ENCODE measurements at places on chromosomes 6 and 20. TPM values are rescaled to one million over a fixed set of nuclear protein-coding genes. Genes with fewer than 3 reads are reported as not detected.
A peak's percentile ranks its signal among the peaks of the same experiment; 100 is the strongest.

The CD93 gene
- total RNA-seq: 57.0 TPM

- H3K4me1 ChIP-seq: peaks cover 73% of the 10 kb centered on the region
- peak overlapping the region; percentile 90 for H3K4me3 ChIP-seq
- H3K36me3 ChIP-seq: peaks cover 42% of the 10 kb centered on the region
- no peaks in the 10 kb centered on the region for H3K27me3 ChIP-seq
- H3K27ac ChIP-seq: peak overlapping the region; percentile 98
- DNase-seq: no peak
These were observed 5.7 kb downstream of the BCL2L1 start for GRCh38 chr20:31716818-31717477.

GRCh38 chr6:142926494-142927270 is 18.3 kb downstream of the HIVEP2 start:
- peak overlapping the region; percentile 98 for H3K27ac ChIP-seq
- no peaks in the 10 kb centered on the region for H3K27me3 ChIP-seq
- H3K4me1 ChIP-seq: peaks cover 35% of the 10 kb centered on the region
- DNase-seq: peak; percentile 80
- peak overlapping the region; percentile 78 for H3K4me3 ChIP-seq
- H3K36me3 ChIP-seq: no peaks in the 10 kb centered on the region

DNA sequence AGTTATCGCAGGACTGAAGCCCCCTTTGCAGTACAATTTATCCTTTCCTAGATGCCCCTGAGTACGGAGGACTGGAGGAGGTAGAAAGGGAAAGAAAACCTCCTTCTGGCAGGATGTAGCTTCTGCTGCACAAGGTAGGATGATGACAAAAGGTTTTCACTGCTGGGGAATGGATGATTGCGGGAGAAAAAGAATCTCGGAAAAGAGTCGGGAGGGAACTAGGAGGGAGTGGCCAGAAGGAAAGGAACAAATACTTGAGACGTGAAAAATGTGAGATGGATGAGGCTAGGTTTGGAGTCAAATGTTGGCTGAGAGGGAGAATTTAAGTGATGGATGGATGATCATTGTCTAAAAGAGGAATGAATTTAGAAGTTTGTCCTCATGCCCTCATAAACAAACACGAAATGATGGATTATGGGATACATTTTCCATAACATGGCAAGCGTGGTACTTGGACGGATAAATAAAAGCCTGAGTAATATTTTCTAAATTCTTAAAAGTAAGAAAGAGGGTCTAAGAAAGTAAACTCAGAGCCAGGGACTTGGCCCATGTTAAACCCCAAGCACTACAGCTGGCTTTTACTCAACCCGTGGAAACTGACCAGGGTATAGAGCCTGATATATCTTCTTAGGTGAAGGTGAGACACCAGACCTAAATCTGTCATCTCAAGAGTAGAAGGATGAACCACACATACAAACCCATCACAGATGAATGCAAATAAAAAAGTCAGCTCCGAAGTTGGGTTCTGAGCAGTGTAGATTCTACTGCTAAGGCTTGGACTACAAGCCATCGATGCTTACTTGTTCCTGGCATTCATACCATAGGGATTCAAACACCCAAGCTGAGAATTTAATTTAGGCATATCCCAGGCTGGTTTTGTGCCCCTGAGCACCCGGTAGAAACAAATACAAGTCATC is 72.4 kb downstream of the HFE start:
- H3K4me3 ChIP-seq: peak overlapping the region; percentile 65
- no peaks in the 10 kb centered on the region for H3K4me1 ChIP-seq
- no peaks in the 10 kb centered on the region for H3K27me3 ChIP-seq
- H3K36me3 ChIP-seq: no peaks in the 10 kb centered on the region

DNA sequence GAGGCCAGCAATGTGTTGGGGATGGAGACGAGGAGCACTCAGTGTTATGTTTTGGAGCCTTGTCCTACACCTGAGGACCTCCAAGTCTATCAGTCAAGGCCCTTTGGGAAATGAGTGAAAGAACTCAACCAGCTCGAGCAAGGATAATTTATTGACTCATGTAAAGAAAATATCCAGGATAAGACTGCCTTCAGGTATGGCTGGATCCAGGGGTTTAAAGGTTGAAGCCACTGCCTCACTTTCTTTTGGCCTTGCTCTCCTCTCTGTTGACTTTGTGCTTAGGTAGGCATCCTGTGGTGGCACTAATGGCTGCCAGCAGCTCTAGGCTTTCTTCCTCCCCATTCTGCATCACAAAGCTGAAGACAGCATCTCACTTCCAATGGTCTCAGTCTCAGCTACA is 66.3 kb upstream of the ZNFX1 start:
- DNase-seq: no peak
- peaks cover 16% of the 10 kb centered on the region for H3K4me1 ChIP-seq
- H3K27me3 ChIP-seq: no peaks in the 10 kb centered on the region
- H3K4me3 ChIP-seq: no peak overlapping the region
- H3K27ac ChIP-seq: no peak overlapping the region

GRCh38 chr20:20780127-20780824 is 67.8 kb upstream of the RALGAPA2 start:
- H3K27me3 ChIP-seq: no peaks in the 10 kb centered on the region
- no peaks in the 10 kb centered on the region for H3K36me3 ChIP-seq
- peak; percentile 85 for DNase-seq
- H3K4me3 ChIP-seq: no peak overlapping the region
- H3K4me1 ChIP-seq: no peaks in the 10 kb centered on the region
- no peak overlapping the region for H3K27ac ChIP-seq

GRCh38 chr20:51930775-51931174 is 128.5 kb upstream of the SALL4 start:
- no peak overlapping the region for H3K27ac ChIP-seq
- no peaks in the 10 kb centered on the region for H3K36me3 ChIP-seq
- no peak for DNase-seq
- no peak overlapping the region for H3K4me3 ChIP-seq

- no peak for DNase-seq
- H3K27me3 ChIP-seq: peaks cover 5% of the 10 kb centered on the region
- no peaks in the 10 kb centered on the region for H3K4me1 ChIP-seq
- H3K4me3 ChIP-seq: no peak overlapping the region
- H3K27ac ChIP-seq: no peak overlapping the region
These were observed 452 bp upstream of the TREM2 start for GRCh38 chr6:41163419-41163717.

The BEND6 gene
- total RNA-seq: 2.3 TPM

The HSD17B8 gene
- total RNA-seq: 23.1 TPM

- H3K36me3 ChIP-seq: no peaks in the 10 kb centered on the region
- H3K27me3 ChIP-seq: no peaks in the 10 kb centered on the region
- no peak for DNase-seq
- H3K4me3 ChIP-seq: no peak overlapping the region
- no peak overlapping the region for H3K27ac ChIP-seq
- no peaks in the 10 kb centered on the region for H3K4me1 ChIP-seq
These were observed 6.8 kb downstream of the SLC22A3 start for GRCh38 chr6:160355001-160355400.

GRCh38 chr20:39778431-39778830 is 816.3 kb downstream of the DHX35 start:
- peaks cover 15% of the 10 kb centered on the region for H3K4me1 ChIP-seq
- no peaks in the 10 kb centered on the region for H3K27me3 ChIP-seq
- no peaks in the 10 kb centered on the region for H3K36me3 ChIP-seq

GRCh38 chr6:455006-455585 is 63.5 kb downstream of the IRF4 start:
- no peaks in the 10 kb centered on the region for H3K4me1 ChIP-seq
- H3K27me3 ChIP-seq: no peaks in the 10 kb centered on the region
- H3K27ac ChIP-seq: no peak overlapping the region
- DNase-seq: no peak
- no peaks in the 10 kb centered on the region for H3K36me3 ChIP-seq

The CNR1 gene
- total RNA-seq: 35.7 TPM

DNA sequence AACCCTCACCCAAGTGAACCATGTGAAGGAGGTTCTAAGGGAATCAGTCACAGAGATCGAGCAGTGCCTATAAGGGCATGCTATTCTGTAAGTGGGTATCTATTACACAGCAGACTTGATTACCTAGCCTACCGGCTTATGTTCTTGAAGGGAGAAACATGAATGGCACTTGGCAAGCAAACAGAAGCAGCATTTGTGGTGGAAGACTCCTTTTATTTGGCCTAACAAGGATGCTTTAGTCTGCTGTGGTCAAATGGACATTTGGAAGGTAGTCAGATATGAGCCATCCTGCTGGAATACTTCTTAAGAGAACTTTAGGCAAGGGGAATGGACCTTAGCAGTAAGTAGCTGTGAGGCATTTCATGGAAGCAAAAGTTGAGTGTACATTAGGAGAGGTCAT is 126.3 kb downstream of the COL12A1 start:
- no peak for DNase-seq
- no peak overlapping the region for H3K27ac ChIP-seq
- H3K36me3 ChIP-seq: peaks cover 4% of the 10 kb centered on the region
- H3K4me1 ChIP-seq: peaks cover 9% of the 10 kb centered on the region
- no peak overlapping the region for H3K4me3 ChIP-seq

DNA sequence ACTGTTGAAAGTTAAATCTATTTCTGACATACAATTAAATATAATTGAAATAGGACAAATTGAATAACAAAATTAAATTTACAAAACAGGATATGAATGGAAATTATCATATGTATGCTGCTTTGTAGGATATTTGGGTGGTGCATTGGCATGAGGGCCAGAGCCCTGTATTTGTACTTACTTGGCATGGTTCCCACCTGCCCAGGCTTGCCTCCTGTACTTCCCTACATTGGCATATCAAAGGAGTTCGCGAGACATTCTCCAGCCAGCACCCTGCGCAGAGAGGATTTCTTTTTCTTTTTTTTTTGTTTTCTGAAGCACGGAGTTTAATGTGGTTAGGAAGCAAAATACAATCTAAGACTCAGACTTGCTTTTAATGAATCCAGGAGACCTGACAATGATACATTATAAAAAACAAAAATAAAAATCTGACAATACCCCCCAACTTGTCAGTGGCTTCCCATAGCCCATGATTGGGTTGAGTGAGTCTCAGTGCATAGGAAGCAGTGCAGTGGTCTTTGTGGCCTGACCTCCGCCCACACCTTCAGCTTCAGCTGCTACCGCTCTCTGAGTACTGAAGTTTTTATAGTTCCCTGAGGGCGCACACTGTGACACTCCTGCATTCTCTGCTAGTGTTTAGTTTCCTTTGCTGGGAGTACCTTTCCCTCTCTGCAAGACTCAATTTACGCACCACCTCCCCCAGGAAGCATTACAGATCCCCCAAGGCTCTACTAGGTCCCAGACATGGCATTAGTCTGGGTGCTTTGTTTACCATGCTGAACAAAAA is 440.8 kb downstream of the UTRN start:
- H3K4me3 ChIP-seq: no peak overlapping the region
- H3K36me3 ChIP-seq: peaks cover 12% of the 10 kb centered on the region
- no peaks in the 10 kb centered on the region for H3K27me3 ChIP-seq
- H3K27ac ChIP-seq: no peak overlapping the region
- no peaks in the 10 kb centered on the region for H3K4me1 ChIP-seq
- no peak for DNase-seq

The AKAP7 gene
- total RNA-seq: 10.1 TPM

GRCh38 chr20:56299362-56299761 is 50.8 kb downstream of the MC3R start:
- no peaks in the 10 kb centered on the region for H3K27me3 ChIP-seq
- H3K4me3 ChIP-seq: no peak overlapping the region
- no peaks in the 10 kb centered on the region for H3K4me1 ChIP-seq
- no peaks in the 10 kb centered on the region for H3K36me3 ChIP-seq
- H3K27ac ChIP-seq: no peak overlapping the region

GRCh38 chr6:143976806-143977349 is 31.2 kb downstream of the PLAGL1 start:
- H3K36me3 ChIP-seq: no peaks in the 10 kb centered on the region
- H3K4me1 ChIP-seq: no peaks in the 10 kb centered on the region
- H3K27me3 ChIP-seq: no peaks in the 10 kb centered on the region

DNA sequence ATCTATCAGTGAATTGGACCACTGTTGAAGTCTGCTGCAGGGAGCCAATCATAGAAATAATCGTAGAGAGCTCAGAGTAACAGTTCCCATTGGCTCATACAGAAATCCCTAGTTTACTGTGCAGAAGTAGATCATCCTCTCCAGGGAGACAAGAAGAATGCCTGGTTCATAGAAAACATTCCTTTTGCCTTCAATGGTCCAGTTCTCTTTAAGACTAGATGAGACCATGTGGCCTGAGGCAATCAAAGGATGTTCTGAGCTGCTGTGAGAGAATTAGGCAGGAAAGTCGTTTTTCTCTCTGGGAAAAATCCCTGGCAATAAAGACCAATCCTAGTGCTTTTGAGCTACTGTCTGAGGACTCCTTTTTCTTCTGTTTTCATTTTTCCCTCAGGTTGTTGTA is 208.4 kb downstream of the CENPW start:
- H3K27me3 ChIP-seq: no peaks in the 10 kb centered on the region
- H3K36me3 ChIP-seq: no peaks in the 10 kb centered on the region
- DNase-seq: no peak
- H3K27ac ChIP-seq: no peak overlapping the region
- H3K4me1 ChIP-seq: no peaks in the 10 kb centered on the region

GRCh38 chr6:16559071-16559470 is 202.2 kb downstream of the ATXN1 start:
- no peaks in the 10 kb centered on the region for H3K27me3 ChIP-seq
- no peak for DNase-seq
- no peak overlapping the region for H3K4me3 ChIP-seq
- peaks cover 12% of the 10 kb centered on the region for H3K4me1 ChIP-seq
- no peaks in the 10 kb centered on the region for H3K36me3 ChIP-seq

The ADTRP gene
- total RNA-seq: not detected

DNA sequence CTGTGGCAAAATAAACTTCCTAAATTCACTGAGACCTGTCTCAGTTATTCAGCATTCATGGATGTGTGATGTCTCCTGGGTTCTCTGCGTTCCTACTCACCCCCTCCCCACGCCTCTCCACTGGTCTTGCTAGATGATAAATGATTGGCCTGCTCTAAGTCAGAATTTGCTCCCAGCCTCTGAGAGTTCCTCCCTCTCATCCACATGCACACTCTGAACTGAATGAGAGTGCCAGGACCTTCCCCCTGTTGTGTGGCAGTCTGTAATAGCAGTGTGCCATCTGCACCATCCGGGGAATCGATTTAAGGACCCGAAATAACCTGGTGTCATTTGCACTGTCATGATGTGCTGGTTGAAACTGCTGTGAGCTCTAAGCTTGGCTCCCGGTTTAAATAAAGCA is 135.8 kb upstream of the AFDN start:
- H3K27ac ChIP-seq: no peak overlapping the region
- H3K27me3 ChIP-seq: no peaks in the 10 kb centered on the region
- H3K4me1 ChIP-seq: no peaks in the 10 kb centered on the region
- H3K36me3 ChIP-seq: no peaks in the 10 kb centered on the region

The PDYN gene
- not detected for total RNA-seq

- no peak for DNase-seq
- no peak overlapping the region for H3K4me3 ChIP-seq
- no peak overlapping the region for H3K27ac ChIP-seq
- peaks cover 6% of the 10 kb centered on the region for H3K4me1 ChIP-seq
These were observed 207.8 kb downstream of the WDR27 start for GRCh38 chr6:169494038-169494437.

- H3K4me1 ChIP-seq: no peaks in the 10 kb centered on the region
- DNase-seq: no peak
- H3K27me3 ChIP-seq: no peaks in the 10 kb centered on the region
- H3K27ac ChIP-seq: no peak overlapping the region
- no peak overlapping the region for H3K4me3 ChIP-seq
These were observed 318.5 kb upstream of the MAP3K7 start for GRCh38 chr6:90905351-90905750.
